IMR-90 (cell line): ENCODE measurements at places on chromosomes 5 and 9.

DNA sequence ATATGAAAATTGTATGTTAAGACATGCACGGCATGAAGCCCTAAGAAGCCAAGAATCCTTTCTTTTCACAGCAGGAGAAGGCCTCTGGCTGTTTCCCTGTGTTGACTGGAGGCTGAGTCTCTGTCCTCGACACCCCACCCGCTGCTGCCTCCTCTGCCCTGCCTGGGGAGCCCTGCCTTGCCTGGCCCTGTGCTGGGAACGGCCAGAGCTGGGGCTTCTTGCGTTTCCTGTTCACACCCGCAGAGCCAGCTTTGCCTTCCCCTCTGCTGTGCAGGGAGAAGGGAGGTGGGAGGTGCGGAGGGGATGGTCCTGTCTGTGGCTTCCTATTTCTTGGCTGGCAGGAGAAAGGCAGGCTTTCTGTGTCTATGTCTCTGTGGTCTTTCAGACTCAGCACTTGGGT lies 6.9 kb upstream of the GMCL2 start:
- no peak for DNase-seq
- peaks cover 23% of the 10 kb centered on the region; the same call in 1 of the 2 replicates for H3K27me3 ChIP-seq
- H3K27ac ChIP-seq = no peak overlapping the region
- H3K4me1 ChIP-seq = no peaks in the 10 kb centered on the region
- no peaks in the 10 kb centered on the region for H3K36me3 ChIP-seq
- H3K4me3 ChIP-seq = no peak overlapping the region

DNA sequence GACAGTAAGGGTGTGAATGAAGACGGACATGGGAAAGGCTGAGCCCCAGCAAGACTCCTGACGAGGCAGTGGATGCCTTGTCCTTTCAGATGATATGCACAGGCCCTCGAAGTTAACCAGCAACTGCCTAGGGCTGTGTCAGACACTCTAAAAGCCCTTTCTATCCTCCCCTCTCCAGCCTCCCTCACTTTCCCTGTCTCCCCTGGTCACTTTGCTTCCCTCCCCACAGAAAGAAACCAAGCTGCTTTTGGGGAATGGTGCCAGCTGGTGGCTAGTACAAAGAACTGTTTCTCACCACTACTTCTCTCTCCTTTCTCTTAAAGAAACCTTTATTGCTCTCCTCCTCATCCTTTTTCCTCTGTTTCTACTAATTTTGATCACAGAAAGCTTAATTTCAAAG lies 21.4 kb downstream of the LHFPL2 start:
- no peak overlapping the region for H3K4me3 ChIP-seq
- no peak for DNase-seq
- H3K27me3 ChIP-seq = no peaks in the 10 kb centered on the region

- peaks cover 62% of the 10 kb centered on the region for H3K36me3 ChIP-seq
- peaks cover 12% of the 10 kb centered on the region for H3K4me1 ChIP-seq
- H3K27me3 ChIP-seq = no peaks in the 10 kb centered on the region
- H3K4me3 ChIP-seq = no peak overlapping the region
- no peak overlapping the region for H3K27ac ChIP-seq
Measured at GRCh38 chr5:428219-428618, 14.8 kb upstream of the EXOC3 start.

DNA sequence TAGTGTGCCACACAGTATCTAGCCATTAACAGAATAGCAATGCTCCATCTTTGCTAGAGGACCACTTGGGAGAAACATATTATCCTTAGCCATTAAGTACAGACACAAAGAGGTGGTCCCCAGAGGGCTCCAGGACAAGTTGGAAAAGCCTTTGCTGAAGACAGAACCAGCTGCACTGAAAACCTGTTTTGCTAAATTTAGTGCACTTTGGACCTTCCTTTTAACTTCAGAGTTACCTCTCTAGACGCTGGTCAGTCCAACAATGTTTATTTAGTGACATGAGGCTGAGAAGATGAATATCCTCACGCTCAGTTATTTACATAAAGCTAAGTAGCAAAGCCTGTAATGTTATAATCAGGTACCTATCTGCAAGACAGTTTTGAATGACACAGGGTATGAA lies 265.0 kb upstream of the ZNF608 start:
- no peak for DNase-seq
- H3K4me3 ChIP-seq = no peak overlapping the region
- H3K36me3 ChIP-seq = no peaks in the 10 kb centered on the region
- no peak overlapping the region for H3K27ac ChIP-seq

DNA sequence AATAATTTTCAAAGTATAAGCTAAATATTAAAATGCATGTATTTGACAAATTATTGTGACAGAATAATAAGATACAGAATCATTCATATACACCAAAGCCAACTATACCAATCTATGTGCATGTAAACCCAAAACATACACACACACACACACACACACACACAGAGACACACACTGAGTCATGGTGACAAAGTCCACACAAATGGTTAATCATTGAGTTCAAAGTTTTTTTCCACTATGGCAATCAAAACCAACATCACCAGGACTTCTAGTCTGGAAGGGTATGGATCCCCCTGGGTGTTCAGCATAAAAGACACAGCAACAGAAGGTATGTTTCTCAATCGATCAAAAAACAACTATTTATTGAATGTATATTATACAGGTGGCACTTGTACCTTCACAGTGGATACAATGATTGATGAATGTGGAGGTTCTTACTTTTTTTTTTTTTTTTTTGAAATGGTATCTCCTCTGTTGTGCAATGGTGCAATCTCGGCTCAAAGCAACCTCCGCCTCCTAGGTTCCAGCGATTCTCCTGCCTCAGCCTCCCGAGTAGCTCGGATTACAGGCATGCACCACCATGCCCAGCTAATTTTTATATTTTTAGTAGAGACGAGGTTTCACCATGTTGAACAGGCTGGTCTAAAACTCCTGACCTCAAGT lies 137.0 kb downstream of the PDE4D start:
- no peaks in the 10 kb centered on the region for H3K27me3 ChIP-seq
- H3K4me3 ChIP-seq = no peak overlapping the region
- DNase-seq = no peak
- H3K27ac ChIP-seq = no peak overlapping the region
- no peaks in the 10 kb centered on the region for H3K4me1 ChIP-seq
